H9 (cell line): ENCODE measurements at places on chromosomes 7 and 10.
A peak's percentile ranks its signal among the peaks of the same experiment; 100 is the strongest.

DNA sequence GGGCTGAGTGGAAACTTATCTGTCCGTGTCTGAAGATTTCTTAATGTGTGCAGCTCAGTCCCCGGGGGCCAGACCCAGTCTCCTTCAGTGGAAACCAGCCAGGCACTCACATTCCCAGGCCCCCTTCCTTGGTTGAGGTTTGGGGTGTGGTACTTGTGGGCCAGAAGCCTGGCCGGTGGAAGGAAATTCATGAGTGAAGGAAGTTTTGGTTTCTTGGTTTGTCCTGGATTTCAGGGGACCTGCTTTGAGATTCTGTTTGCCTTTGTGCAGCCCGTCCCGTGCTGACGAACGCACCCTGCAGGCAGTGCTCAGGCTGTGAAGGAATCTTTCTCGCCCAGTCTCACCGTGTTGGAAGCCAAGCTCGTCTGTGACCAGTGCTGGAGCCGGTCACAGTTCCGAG lies 2.9 kb downstream of the INPP5A start:
- H3K27ac ChIP-seq, result no peak overlapping the region
- H3K4me1 ChIP-seq, result no peaks in the 10 kb centered on the region; the same call in 1 of the 2 replicates
- DNase-seq, result no peak
- no peaks in the 10 kb centered on the region for H3K36me3 ChIP-seq

DNA sequence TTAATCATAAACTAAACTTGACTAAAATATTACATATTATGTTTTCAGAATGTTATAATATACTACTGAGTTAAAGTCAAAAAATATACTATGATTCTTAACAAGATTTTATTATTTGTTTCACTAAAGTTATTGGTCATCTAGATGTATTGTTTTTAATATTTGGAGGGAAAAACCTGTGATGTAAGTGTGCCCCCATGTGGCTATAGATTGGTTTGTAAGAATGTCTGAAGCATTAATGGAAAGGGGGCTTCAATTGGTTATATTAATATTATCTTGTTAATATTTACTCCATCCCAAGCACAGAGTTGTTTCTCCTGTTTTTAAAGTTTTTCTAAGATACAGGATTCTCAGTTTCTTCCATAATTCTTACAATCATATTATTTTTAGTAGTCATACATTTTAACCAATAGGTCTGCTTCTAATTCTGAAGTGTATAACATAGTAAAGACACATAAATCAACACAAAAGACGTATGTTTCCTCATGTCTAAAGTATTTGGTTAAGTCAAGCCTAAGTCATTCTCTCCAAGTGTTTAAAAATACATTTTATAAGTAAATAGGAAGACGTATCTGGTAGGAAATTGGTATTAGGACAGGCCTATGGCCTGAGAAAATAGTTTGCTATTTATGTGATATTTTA lies 58.0 kb downstream of the GNAT3 start:
- no peaks in the 10 kb centered on the region for H3K4me1 ChIP-seq
- no peak overlapping the region for H3K27ac ChIP-seq
- H3K36me3 ChIP-seq, result no peaks in the 10 kb centered on the region
- no peaks in the 10 kb centered on the region for H3K27me3 ChIP-seq

- no peak overlapping the region for H3K4me3 ChIP-seq
- no peak for DNase-seq
Measured at GRCh38 chr10:114871379-114871778, 49.8 kb downstream of the FHIP2A start.

- H3K27me3 ChIP-seq, result peaks cover 18% of the 10 kb centered on the region; the same call in 1 of the 2 replicates
- H3K36me3 ChIP-seq, result no peaks in the 10 kb centered on the region
- no peak overlapping the region for H3K27ac ChIP-seq
- H3K4me1 ChIP-seq, result no peaks in the 10 kb centered on the region
- DNase-seq, result peak; percentile 63
Measured at GRCh38 chr10:55629793-55630490, 731.1 kb downstream of the ZWINT start.

DNA sequence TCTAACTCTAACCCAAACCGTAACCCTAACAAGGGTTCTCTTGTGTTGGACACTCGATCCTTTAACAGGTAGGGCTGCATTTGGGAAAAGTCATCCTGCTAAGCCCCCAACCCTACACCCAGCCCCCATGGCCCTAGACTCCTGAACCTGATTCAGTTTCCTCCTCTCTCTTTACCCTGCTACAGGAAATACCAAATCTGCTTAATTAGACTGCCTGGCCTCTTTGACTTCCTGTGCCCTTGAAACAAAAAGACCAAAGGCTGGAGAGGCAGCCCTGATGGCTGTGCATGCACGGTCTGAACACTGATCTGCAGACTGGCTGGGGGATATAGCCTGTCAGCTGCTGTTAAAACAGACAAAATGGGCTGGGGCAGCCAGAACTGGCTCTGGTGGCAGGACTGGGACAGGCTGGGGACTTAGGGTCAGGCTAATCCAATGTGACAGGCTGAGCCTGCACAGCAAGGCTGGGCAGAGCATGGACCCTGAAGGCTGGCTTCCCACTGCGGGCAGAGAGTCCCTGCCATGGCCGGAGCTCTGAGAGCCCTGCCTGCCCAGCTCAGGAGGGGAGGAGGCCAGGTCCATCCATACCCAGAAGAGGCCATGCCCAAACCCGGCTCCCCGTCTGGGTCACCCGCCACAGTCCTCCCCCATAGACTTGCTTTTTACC lies 51.0 kb upstream of the MSMB start:
- DNase-seq, result no peak
- no peak overlapping the region for H3K27ac ChIP-seq
- H3K27me3 ChIP-seq, result no peaks in the 10 kb centered on the region
- H3K4me3 ChIP-seq, result no peak overlapping the region

GRCh38 chr10:44830022-44830421 lies 81.1 kb upstream of the TMEM72 start:
- H3K4me1 ChIP-seq, result no peaks in the 10 kb centered on the region
- no peak for DNase-seq
- H3K4me3 ChIP-seq, result no peak overlapping the region
- H3K36me3 ChIP-seq, result no peaks in the 10 kb centered on the region
- H3K27me3 ChIP-seq, result no peaks in the 10 kb centered on the region
- H3K27ac ChIP-seq, result no peak overlapping the region

DNA sequence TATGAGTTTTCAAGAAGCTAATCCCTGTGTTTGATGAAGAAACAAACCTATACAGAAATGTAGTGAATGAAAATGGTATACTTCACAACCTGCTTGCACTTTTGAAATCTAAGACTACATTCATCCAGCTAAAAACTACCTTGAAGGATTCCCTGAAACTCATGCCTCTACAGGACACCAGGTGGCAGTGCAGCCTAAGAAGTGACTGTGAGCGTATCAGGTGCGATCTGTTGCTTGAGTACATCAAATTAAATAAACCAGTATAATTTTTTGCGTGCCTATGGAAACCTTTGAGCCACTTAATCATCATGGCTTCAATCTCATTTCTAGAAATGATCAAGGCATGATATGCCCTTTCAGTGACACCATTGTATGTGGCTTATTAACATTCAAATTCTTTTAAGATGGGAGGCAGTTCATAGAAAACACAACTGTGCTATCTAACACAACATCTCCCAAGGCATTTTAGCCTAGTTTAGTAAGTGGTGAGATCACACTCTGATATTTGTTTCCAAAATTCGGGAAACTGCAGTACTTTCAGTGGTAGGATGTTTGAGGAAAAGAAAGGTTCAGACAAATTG lies 57.4 kb downstream of the PPP1R17 start:
- peak; percentile 55 for DNase-seq
- no peak overlapping the region for H3K27ac ChIP-seq
- no peaks in the 10 kb centered on the region for H3K4me1 ChIP-seq
- H3K4me3 ChIP-seq, result no peak overlapping the region

DNA sequence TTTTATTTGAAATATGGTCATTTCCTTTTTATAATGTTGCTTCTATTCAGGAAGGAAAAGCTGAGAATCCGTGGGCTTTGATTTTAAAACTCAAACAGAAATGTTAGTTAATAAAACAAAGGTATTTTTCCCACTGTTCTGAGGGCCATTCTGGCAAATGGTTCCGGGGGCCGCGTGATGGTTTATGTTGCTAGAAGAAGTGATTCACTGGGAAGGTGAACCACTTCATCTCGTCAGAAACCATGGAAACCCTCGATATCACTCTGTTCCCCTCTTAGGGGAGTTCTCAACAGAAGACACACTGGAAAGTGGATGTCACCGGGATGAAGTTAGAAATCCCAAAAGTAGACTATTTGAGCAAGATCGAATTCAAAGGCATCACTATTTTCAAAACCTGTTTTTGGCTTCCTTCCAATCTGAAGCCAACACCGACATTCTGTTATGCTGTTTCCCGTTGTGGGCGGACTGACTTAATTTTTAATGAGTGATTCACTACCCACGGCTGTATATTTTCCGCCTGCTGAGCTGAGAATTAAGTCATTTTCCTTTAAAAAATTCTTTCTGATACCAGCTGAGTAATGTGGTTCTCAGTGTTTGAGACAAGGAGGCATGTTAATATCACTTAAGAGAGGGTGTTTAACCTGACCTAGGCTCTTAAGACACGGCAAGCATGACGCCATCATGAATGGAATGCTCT lies 84.1 kb downstream of the PTPRE start:
- no peak overlapping the region for H3K27ac ChIP-seq
- no peak for DNase-seq
- H3K27me3 ChIP-seq, result no peaks in the 10 kb centered on the region
- no peaks in the 10 kb centered on the region for H3K4me1 ChIP-seq
- no peaks in the 10 kb centered on the region for H3K36me3 ChIP-seq

- peaks cover 8% of the 10 kb centered on the region for H3K36me3 ChIP-seq
- H3K27ac ChIP-seq, result no peak overlapping the region
- H3K4me3 ChIP-seq, result no peak overlapping the region
- DNase-seq, result no peak
Measured at GRCh38 chr7:24729365-24730017, 27.8 kb downstream of the GSDME start.

DNA sequence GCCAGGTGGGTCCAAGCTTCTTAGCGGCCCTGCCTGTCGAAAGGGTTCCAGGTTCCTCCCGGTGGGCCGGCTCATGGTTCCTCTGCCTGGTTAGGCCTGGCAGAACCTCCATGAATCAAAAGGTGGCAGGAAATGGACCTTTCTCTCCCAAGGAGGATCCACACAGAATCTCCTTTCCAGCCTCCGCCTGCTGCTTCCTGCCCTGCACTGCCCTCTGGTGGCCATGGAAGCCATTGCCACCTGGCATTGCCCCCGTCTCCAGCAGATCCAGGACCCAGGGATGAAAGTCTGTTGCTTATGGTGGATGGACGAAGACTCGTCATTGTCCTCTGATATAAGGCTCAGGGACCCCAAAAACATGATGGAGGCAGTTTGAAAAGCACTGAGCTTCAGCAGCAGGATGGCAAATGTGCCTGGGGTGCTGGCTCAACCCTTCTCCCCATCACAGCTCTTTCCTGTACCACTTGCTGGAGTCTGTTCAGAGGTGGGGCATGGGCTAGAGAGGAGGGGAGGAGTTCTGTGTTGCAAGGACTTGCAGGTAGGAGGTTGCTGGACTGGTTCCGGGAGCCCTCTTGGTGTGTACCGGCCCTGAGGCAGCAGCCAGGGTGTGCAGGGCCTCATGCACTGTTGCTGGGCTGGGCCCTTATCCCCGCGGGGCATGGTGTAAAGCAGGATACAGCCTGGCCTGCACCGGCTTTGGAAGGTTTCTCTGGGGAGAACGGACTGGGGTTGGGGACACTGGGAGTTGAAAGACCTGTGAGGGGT lies 11.3 kb upstream of the INMT start:
- peak; percentile 82 for DNase-seq
- no peaks in the 10 kb centered on the region for H3K4me1 ChIP-seq
- H3K36me3 ChIP-seq, result no peaks in the 10 kb centered on the region
- H3K27me3 ChIP-seq, result no peaks in the 10 kb centered on the region
- H3K27ac ChIP-seq, result no peak overlapping the region

DNA sequence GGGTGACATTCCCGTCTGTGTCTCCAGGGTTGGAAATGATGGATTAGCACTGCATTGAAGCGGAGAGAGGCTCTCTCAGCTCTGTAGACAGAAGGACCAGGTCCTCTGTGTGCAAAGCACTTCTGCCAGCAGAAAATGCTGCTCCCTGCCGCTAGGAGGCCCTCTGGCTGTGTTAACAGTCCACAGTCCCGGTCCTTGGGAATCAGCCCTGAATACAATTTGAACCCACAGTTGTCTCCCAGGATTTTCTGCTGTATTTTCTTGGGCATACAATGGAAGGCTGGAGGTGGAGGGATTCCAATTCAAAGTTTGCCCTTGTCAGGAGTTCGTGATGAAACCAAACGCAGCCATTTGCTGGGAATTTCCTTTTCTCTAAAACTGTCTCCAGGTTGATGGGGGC lies 205.2 kb downstream of the GLRX3 start:
- no peaks in the 10 kb centered on the region for H3K36me3 ChIP-seq
- no peak overlapping the region for H3K27ac ChIP-seq
- H3K4me1 ChIP-seq, result no peaks in the 10 kb centered on the region
- H3K27me3 ChIP-seq, result no peaks in the 10 kb centered on the region
